ENCODE measurements at places on chromosomes 2 and 18.
A peak's percentile ranks its signal among the peaks of the same experiment; 100 is the strongest.

DNA sequence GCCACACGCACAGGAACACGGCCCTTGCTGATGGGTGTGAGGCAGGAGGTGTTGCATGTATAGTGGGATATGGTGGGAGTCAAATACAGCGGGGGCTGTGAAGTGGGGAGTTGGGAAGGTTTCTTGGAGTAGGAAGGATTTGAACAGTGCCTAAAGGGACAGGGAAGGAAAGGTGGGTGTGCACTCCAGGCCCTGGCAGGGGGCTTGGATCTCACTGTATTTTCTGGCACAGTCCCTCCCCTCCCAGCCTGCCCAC lies 6.9 kb downstream of the RAB31 start:
- no peak for DNase-seq

GRCh38 chr2:216306868-216307267 lies 65.4 kb downstream of the MARCHF4 start:
- no peak for DNase-seq

GRCh38 chr2:45279356-45279755 lies 270.1 kb upstream of the SIX2 start:
- DNase-seq = peak; percentile 24

DNA sequence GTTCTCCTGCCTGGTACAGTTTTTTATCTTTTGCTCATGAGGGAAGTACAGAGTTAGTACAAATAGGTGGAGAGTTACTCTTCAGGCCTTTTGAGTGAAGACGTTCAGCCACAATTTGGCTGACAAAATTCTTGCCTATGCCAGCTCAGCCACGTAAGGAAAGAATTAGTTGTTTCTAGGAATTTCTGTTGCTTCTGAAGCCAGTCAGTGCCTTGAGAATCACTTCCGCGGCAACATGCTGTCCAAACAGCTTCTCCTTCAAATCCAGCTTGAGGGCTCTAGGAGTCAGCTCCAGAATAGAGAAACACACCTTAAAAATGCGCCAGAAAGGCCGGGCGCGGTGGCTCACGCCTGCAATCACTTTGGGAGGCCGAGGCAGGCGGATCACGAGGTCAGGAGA lies 27.5 kb downstream of the M1AP start:
- DNase-seq = no peak

DNA sequence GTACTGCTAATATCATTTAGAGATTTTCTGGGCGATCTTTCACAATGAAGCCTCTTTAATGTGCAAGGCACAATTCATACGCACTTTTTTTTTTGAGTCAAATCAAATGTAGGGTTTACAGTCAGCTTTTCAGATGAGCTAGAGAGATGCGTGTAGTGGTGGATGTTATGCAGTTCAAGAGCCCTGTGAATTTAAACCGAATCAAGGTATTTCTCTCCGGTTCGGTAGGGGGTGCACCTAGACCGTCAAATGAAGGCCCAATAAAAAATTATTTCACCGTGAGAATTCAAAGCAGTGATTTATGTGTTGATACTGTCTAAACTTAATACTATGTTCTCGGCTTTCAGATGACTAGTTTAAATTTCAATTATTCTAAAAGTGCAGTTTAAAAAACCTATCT lies 1.1 kb downstream of the PTH2R start:
- no peak for DNase-seq
